ENCODE measurements at places on chromosomes 11 and 22.

DNA sequence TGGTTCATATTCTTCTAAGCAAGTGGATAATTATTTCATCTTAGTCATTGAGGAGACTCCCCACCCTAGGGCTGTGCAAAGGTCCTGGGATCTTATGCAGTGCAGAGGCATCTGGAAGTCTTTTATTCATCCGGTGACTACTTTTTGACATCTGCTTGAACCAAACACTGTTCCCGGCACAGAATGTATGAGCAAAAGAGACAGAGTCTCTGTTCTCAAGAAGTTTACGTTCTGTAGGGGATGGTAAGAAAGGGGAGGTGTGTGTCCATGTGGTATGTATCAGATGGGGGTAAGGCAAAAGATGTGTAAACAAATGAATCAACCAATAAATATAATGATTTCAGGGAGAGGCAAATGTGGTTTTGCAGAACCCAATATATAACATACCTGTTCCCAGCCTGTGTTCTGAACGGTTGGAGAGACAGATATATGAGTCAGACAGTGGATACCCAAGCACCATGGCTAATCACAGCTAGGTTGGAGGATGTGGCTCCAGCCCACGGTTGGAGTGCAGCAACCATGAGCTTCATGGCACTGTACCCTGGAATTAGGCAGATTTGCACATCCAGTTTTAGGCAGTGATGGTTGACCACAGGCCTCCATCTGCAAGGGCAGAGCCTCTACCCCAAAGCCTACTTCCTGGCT is 75.1 kb upstream of the CADM1 start:
- DNase-seq, result no peak

- DNase-seq, result no peak
Measured at GRCh38 chr22:38435010-38435409, 20.0 kb downstream of the KCNJ4 start.

DNA sequence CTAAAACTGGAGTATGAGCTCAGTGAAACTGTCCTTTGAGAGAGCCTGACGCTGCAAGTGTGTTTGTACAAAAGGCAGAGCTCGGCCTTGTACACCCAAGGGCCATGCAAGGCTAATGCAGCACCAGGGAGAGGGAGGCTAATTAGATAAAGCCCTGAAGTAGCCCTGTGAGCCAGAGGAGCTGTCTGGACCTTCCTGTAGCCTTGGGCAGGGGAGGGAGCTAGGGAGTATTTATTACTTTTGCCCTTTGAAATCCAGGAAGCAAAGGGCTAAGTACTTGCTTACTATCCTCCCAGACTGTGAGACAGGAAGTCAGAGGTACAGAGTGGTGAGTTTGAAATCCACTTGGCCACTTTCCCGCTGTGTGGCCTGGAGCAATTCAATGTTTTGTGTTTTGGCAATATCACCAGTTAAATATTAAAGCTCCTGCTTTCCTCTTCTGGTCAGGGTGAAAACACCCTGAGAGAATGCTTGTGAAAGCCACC is 10.2 kb upstream of the LDHA start:
- DNase-seq, result no peak

GRCh38 chr11:12989428-12990161 is 19.5 kb upstream of the RASSF10 start:
- DNase-seq, result no peak

DNA sequence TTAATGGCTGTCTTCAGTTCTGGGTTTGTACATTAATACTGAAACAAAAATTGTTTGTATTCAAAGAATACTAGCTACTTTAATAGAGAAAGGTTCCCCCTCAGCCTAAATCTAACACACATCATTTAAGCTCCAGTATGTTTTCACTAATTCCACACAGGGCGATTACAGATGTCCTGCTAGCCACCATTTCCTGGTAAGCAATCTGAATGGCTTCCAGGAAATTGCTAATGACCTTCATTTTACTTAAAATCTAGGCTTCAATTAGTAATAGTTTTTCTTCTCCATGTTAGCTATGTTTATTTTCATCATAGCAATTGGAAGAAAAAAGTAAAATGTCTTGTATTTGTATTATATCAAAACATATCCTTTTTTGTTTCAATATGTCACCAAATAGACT is 132.8 kb downstream of the SOX6 start:
- no peak for DNase-seq

All from NCI-H1436 (cell line).